ENCODE measurements at places on chromosomes 12 and 14.
A peak's percentile ranks its signal among the peaks of the same experiment; 100 is the strongest.

GRCh38 chr14:99872786-99873440, 79.7 kb downstream of the EML1 start:
- H3K27me3 ChIP-seq: no peaks in the 10 kb centered on the region
- no peaks in the 10 kb centered on the region for H3K36me3 ChIP-seq
- H3K4me1 ChIP-seq: no peaks in the 10 kb centered on the region
- H3K27ac ChIP-seq: no peak overlapping the region
- no peak overlapping the region for H3K4me3 ChIP-seq
- no peak for DNase-seq

GRCh38 chr14:30527196-30527595, 31.8 kb upstream of the G2E3 start:
- H3K27ac ChIP-seq: no peak overlapping the region
- H3K4me3 ChIP-seq: no peak overlapping the region
- H3K36me3 ChIP-seq: no peaks in the 10 kb centered on the region

GRCh38 chr14:58788655-58789503, 151.1 kb downstream of the DACT1 start:
- H3K4me1 ChIP-seq: no peaks in the 10 kb centered on the region
- no peak overlapping the region for H3K27ac ChIP-seq
- H3K27me3 ChIP-seq: no peaks in the 10 kb centered on the region

- peak overlapping the region; percentile 83 for H3K4me3 ChIP-seq
- peak overlapping the region; percentile 89 for H3K27ac ChIP-seq
These were observed 1.1 kb downstream of the ADSS1 start for GRCh38 chr14:104724981-104725771.

- H3K36me3 ChIP-seq: peaks cover 19% of the 10 kb centered on the region
- H3K27ac ChIP-seq: no peak overlapping the region
- no peak for DNase-seq
- no peak overlapping the region for H3K4me3 ChIP-seq
- H3K27me3 ChIP-seq: no peaks in the 10 kb centered on the region
These were observed 19.1 kb downstream of the CAMKK2 start for GRCh38 chr12:121277374-121277759.

- H3K4me3 ChIP-seq: no peak overlapping the region
- H3K36me3 ChIP-seq: no peaks in the 10 kb centered on the region
- H3K27ac ChIP-seq: no peak overlapping the region
These were observed 78.9 kb downstream of the STAB2 start for GRCh38 chr12:103665971-103666370.

DNA sequence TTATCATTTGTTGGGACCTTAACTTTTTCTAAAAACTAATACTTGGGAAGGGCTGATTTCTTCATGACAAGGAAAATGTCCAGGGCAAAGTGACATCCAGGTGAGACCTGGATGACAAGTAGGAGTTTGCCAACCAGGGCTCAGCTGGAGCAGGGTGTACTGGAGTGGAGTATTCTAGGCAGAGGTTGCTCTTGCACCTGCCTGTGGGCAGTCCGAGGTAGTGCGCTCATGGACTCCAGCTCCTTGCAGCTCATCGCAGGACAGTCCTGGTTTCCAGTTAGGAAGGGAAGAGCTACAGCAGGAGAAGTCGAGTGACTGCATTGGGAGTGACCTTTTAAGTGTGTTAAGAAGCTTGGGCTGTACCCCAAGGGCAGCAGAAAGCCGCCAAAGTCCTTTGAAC, 175.9 kb downstream of the PELI2 start:
- H3K27me3 ChIP-seq: no peaks in the 10 kb centered on the region
- no peak for DNase-seq
- peaks cover 26% of the 10 kb centered on the region for H3K36me3 ChIP-seq
- H3K4me1 ChIP-seq: no peaks in the 10 kb centered on the region
- no peak overlapping the region for H3K4me3 ChIP-seq
- no peak overlapping the region for H3K27ac ChIP-seq

DNA sequence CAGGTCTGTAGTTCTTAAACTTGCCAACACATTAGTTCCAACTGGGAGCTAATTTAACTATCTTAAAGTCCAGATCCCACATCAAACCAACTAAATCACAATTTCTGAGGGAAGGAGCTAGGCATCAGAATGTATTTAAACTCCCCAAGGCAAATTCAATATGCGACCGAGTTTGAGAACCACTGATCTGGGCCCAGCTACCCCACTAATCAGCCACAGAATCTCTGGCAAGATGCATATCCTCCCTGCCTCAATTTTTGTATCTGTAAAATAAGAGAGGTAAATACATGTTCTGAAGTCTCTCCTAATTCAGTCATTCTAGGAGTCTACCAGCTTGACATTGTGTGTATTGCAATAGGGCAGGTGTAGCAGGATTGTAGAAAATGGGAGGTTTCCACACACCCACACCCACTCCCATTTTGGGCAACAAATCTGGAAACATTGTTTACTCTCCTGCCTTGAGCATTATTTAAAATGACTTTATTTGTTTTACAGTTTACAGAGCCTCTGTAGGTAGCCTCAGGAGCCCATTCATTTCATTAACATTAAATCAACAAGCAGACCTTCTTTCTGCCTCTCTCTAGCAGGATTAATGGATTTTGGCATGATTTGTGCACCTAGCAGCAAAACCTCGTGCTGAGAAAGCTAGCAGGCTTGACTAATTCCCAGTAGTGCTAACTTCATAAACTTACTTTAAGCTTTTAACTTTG, 15.6 kb downstream of the LGR5 start:
- DNase-seq: no peak
- H3K4me1 ChIP-seq: no peaks in the 10 kb centered on the region
- H3K36me3 ChIP-seq: no peaks in the 10 kb centered on the region
- H3K27me3 ChIP-seq: no peaks in the 10 kb centered on the region

GRCh38 chr14:34222867-34223266, 239.2 kb downstream of the SPTSSA start:
- no peak overlapping the region for H3K27ac ChIP-seq
- no peaks in the 10 kb centered on the region for H3K27me3 ChIP-seq
- no peak for DNase-seq
- H3K4me1 ChIP-seq: no peaks in the 10 kb centered on the region
- no peak overlapping the region for H3K4me3 ChIP-seq

- no peak overlapping the region for H3K27ac ChIP-seq
- no peak overlapping the region for H3K4me3 ChIP-seq
- no peak for DNase-seq
- H3K36me3 ChIP-seq: no peaks in the 10 kb centered on the region
- no peaks in the 10 kb centered on the region for H3K4me1 ChIP-seq
These were observed 30.2 kb upstream of the ANKRD9 start for GRCh38 chr14:102539544-102540314.

- H3K4me1 ChIP-seq: no peaks in the 10 kb centered on the region
- no peak for DNase-seq
- H3K27me3 ChIP-seq: no peaks in the 10 kb centered on the region
- no peaks in the 10 kb centered on the region for H3K36me3 ChIP-seq
These were observed 194.9 kb downstream of the DUSP6 start for GRCh38 chr12:89157413-89157812.

- H3K27me3 ChIP-seq: no peaks in the 10 kb centered on the region
- H3K4me1 ChIP-seq: peaks cover 3% of the 10 kb centered on the region
- no peak overlapping the region for H3K27ac ChIP-seq
- DNase-seq: no peak
- H3K36me3 ChIP-seq: no peaks in the 10 kb centered on the region
These were observed 26.9 kb downstream of the ZDHHC17 start for GRCh38 chr12:76790564-76791552.

GRCh38 chr12:64633011-64633939, 23.0 kb downstream of the RASSF3 start:
- peaks cover 44% of the 10 kb centered on the region for H3K4me1 ChIP-seq
- H3K36me3 ChIP-seq: peaks cover 3% of the 10 kb centered on the region
- no peak for DNase-seq
- H3K27ac ChIP-seq: peak overlapping the region; percentile 64

DNA sequence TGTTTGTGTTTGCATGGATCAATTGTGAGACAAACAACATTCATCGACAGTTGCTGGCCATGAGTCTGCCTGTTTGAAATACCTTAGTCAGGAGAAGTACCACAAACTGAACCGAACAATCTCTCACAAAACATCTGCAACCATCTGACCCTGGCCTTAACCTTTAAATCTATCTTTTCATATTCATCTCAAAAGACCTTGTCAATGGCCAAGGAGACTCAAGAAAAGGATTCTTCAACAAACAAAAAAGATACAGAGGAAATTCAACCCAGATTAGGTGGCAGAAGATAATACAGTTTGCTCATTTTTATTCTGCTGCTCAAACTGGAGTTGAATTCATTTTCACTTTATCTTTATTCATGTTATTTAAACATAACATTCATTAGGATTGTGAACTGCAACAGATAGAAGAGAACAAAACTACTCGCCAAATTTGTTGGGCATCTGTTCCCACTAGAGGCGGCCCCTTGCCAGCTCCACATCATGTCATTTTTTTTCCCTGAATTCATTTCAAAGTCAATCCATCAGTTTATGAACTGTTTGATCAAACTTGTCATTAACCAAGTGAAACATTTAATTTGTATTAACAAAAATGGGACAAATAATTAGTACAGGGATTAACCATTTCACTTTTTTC, 152.3 kb upstream of the OTX2 start:
- H3K36me3 ChIP-seq: no peaks in the 10 kb centered on the region
- H3K27ac ChIP-seq: no peak overlapping the region
- H3K4me1 ChIP-seq: no peaks in the 10 kb centered on the region
- H3K4me3 ChIP-seq: no peak overlapping the region
- H3K27me3 ChIP-seq: no peaks in the 10 kb centered on the region
- DNase-seq: no peak

- H3K36me3 ChIP-seq: no peaks in the 10 kb centered on the region
- H3K4me3 ChIP-seq: peak overlapping the region; percentile 29
- H3K27ac ChIP-seq: peak overlapping the region; percentile 64
These were observed 115.1 kb upstream of the PCED1B start for GRCh38 chr12:46963977-46964971.

DNA sequence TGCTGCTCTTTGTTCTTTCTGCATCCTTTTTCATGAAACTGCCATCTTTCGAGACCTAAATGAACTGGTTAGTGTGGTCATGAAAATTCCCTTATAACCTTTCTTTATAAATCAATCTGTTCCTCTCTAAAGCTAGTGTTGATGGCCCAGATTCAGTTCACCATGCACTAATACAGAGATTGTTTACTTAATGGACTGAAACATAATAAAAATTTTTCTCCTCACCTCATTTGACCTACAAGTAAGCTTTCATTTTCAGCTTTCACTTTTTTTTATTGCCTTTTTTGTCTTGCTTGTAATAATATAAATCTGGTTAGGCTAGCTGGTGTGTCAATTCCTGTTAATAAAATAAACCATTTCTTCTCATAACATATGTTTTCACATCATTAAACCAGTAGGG, 183.8 kb downstream of the CCDC59 start:
- H3K27me3 ChIP-seq: no peaks in the 10 kb centered on the region
- DNase-seq: no peak
- H3K36me3 ChIP-seq: no peaks in the 10 kb centered on the region
- H3K4me1 ChIP-seq: no peaks in the 10 kb centered on the region

DNA sequence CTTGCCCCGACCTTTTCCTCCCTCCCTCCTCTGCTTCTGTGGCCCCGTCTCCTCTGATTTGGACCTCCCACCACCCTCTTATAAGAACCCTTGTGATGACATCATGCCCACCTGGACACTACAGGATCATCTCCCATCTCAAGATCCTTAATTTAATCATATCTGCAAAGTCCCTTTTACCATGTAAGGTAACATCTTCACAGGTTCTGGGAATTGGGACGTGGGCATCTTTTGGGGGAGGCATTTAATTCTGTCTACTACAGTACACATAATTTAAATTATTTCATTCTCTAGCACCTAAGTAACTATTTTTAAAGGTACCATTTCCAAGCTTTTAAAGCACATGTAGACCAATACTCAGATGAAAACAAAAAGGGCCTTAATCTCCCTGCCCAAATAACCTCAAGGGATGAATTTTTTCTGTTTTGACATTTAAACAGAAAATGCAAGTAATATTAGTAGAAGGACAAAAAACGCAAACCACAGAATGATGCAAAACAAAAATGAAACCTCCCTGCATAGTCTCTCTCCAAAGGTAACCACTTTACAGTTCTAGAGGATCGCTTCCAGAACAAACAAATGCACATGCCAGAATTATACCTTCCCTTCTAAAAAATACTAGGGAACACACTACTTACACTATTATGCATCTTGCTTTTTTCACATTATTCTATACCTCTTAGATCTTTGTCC, 222.1 kb downstream of the AACS start:
- H3K27ac ChIP-seq: no peak overlapping the region
- no peaks in the 10 kb centered on the region for H3K36me3 ChIP-seq
- H3K27me3 ChIP-seq: no peaks in the 10 kb centered on the region
- no peaks in the 10 kb centered on the region for H3K4me1 ChIP-seq

GRCh38 chr12:55743406-55744339, 751 bp downstream of the GDF11 start:
- DNase-seq: no peak
- H3K27ac ChIP-seq: peak overlapping the region; percentile 63
- H3K27me3 ChIP-seq: no peaks in the 10 kb centered on the region
- peak overlapping the region; percentile 77 for H3K4me3 ChIP-seq
- H3K36me3 ChIP-seq: no peaks in the 10 kb centered on the region
- peaks cover 21% of the 10 kb centered on the region for H3K4me1 ChIP-seq

- peaks cover 49% of the 10 kb centered on the region for H3K36me3 ChIP-seq
- no peaks in the 10 kb centered on the region for H3K4me1 ChIP-seq
- no peak overlapping the region for H3K4me3 ChIP-seq
- no peak for DNase-seq
- H3K27me3 ChIP-seq: no peaks in the 10 kb centered on the region
These were observed 41.7 kb downstream of the TRAFD1 start for GRCh38 chr12:112167031-112167461.

- no peak overlapping the region for H3K4me3 ChIP-seq
- H3K36me3 ChIP-seq: no peaks in the 10 kb centered on the region
- H3K27me3 ChIP-seq: no peaks in the 10 kb centered on the region
- no peaks in the 10 kb centered on the region for H3K4me1 ChIP-seq
- DNase-seq: no peak
- H3K27ac ChIP-seq: no peak overlapping the region
These were observed 57.8 kb upstream of the NAP1L1 start for GRCh38 chr12:76142305-76142704.

DNA sequence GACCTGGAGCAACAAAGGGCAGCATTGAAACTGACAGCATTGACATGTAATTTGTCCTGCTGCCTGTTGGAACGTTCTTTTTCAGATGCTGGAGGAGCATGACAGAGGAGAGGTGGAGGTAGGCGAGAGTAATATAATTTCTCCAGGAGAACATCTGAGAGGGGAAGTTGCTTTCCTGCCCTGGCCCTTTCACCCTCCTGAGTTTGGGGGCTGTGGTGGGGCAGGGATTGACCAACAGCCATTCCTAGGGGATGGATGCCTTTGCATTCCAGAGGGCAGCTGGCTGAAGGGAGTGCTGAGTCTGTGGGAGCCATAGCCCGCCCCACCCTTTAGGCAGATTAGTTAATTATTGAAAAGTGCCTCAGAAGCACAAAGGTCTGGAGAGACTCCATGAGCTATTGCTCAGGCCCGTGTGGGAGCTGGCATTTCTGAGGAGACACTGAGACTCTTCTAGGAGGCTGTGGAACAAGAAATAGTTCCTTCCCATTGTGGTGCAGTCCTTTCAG, 73.5 kb downstream of the ARF6 start:
- no peaks in the 10 kb centered on the region for H3K27me3 ChIP-seq
- H3K4me1 ChIP-seq: peaks cover 10% of the 10 kb centered on the region
- DNase-seq: no peak
- no peak overlapping the region for H3K27ac ChIP-seq
- H3K4me3 ChIP-seq: no peak overlapping the region

- no peaks in the 10 kb centered on the region for H3K4me1 ChIP-seq
- DNase-seq: peak; percentile 79
- no peaks in the 10 kb centered on the region for H3K36me3 ChIP-seq
- H3K27ac ChIP-seq: no peak overlapping the region
These were observed 5.3 kb downstream of the TRPV4 start for GRCh38 chr12:109827566-109828550.
